ENCODE measurements at places on chromosomes 16 and 17. TPM values are rescaled to one million over a fixed set of nuclear protein-coding genes. Genes with fewer than 3 reads are reported as not detected.
A peak's percentile ranks its signal among the peaks of the same experiment; 100 is the strongest.

DNA sequence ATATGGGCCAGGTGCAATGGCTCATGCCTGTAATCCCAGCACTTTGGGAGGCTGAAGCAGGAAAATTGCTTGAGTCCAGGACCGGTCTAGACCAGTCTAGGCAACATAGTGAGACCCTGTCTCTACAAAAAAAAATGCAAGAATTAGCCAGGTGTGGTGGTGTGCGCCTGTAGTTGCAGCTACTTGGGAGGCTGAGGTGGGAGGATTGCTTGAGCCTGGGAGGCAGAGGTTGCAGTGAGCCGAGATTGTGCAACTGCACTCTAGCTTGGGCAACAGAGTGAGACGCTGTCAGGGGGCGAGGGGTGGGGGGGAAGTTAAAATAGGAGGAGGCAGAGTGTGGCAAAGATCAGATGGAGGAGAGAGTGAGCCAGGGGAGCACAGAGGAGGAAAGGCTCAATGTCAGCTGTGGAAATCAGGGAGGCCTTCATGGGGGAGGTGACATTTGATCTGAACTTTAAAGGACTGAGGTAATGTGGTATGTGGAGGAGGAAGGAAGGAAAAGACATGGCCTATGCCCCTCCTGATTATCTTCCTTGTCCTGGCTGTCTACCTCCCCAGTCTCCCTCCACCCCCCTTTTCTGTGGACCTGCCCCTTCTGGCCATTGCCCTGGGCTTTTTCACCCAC, 4.7 kb upstream of the GOT2 start:
- no peak for DNase-seq

- no peak for DNase-seq
Measured at GRCh38 chr17:71460943-71461342, 659.9 kb upstream of the SOX9 start.

- DNase-seq, result no peak
Measured at GRCh38 chr16:52515068-52515671, 31.8 kb downstream of the TOX3 start.

The CHST5 gene
- 0.11 TPM for polyA plus RNA-seq

The ZPBP2 gene
- polyA plus RNA-seq, result 0.11 TPM

DNA sequence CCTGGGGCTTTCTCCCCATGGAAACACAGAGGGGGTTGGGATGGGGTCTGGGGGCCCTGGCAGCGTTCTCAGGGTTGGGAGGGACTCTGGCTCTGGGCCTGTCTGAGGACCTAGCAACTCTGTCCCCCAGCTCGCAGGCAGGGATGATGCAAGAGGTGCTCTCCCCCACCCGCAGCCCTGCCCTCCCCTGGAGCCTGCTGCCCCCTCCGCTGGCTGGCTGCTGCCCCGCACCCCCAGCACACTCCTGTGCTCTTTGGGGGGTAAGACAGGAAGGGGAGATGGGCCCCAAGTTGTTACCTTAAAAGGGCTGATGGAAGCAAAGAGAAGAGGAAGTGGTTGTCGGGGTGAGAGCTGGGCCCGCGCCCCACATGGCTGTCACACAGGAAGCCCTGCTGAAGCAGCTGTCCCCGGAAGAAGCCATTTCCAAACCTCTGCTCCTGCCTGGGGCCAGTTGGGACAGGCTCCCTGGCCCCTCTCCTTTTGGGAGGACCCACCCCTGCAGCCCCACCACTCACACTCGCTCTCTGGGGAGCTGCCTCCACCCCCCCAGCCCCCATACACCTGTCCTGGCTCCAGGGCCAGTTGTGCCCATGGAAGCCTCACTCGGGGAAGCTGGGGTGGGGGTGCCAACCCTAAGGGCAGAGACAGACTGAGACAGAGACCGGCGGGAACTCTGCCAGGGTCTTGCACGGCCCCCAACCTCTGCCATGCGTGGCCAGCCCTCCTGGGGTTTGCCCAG, 2.5 kb downstream of the CORO1A start:
- peak; percentile 82 for DNase-seq

DNA sequence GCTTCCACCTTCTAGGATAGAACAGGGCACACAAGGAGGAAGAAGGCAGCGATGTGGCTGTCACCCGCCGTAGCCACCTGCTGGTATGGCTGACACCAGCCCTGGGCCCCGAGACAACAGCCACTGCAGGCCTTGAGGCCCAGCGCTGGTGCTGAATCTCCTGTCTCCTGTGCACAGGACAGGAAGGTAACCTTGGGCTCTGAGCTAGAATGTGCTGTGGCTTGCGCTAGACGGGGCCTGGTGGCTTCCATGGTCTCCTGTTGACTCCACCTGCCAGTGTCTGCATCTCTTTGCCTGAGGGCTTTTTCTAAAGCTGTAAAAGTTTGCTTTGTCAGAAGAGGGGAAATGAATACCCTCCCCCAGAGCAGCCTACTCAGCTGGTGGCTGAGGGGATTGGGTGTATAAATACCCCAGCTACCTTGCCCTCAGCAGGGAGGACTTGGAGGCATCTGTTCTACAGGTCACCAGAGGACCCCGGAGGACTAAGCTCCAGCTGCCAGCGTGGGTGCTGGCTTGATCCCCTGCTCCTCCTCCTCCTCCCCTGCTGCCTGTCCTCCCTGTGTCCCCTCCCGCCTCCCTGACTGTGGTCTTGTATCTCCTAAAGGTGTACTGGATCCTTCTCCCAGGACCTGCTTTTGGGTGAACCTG, 76.1 kb upstream of the SDK2 start:
- DNase-seq, result peak; percentile 34

- no peak for DNase-seq
Measured at GRCh38 chr16:68228652-68229051, 7.3 kb downstream of the ESRP2 start.

The MYH2 gene
- polyA plus RNA-seq, result 0.18 TPM

The OR1A1 gene
- polyA plus RNA-seq, result 0.02 TPM

GRCh38 chr16:81696961-81697615, 82.0 kb upstream of the PLCG2 start:
- peak; percentile 28 for DNase-seq

The TUFM gene
- polyA plus RNA-seq, result 208 TPM

The TBC1D3E gene
- polyA plus RNA-seq, result not detected

The PRSS36 gene
- polyA plus RNA-seq, result 4.3 TPM

DNA sequence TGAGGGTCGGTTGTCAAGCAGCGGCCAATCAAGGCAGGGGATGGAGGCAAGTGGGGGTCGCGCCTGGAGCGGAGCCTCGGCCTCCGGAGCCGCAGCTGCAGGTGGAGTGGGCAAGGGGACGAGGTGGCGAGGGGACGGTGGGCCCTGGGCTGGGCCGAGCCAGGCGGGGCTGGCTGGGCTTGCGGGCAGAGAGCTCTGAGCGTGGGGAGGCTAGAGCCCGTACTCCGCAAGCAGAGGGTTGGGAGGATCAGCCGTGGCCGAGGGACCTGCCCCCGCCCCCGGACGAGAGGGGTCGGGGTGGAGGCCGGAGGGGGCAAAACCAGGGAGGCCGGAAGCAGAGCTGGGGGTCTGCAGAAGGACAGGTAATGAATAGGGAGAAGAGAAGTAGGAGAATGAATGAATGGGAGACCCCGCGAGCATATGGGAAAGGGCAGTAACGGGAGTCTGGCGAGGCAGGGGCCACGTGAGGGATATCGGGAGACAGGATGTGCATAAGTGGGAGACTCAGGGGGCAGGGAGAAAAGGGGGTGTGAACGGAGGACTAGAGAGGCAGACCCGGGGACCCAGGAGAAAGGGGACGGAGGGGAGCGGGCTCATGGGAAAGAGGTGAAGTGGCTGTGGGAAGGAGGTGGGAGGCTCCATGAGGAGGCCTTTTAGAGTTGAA, at the start of gene KATNB1:
Gene KATNB1, plus strand, starts transcription at position 16 of the 664 bp plus-strand sequence. CDS start 1,474 bp downstream, outside the sequence.
- DNase-seq, result no peak

DNA sequence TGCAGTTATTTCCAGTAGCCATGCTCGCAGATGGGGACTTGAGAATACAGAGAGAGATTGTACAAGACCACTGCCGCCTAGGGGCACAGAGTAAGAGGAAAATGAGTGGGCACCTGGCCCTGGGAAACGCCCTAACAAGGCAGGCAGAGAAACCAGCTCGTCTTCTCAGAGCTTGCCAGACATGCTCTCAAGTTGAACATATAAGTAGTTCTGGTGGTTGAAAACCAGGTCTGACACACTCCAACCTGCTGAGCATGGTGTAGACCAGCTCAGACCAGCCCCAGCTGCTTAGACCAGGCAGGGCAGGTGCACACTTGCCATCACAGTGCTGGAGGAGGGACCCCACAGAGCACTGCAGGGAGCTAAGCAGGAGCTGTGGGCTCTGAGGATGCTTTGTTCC, 250.5 kb downstream of the CPPED1 start:
- no peak for DNase-seq

The PPP1R27 gene
- polyA plus RNA-seq, result 0.94 TPM

GRCh38 chr16:31461921-31462804, 2.9 kb downstream of the ARMC5 start:
- DNase-seq, result no peak

DNA sequence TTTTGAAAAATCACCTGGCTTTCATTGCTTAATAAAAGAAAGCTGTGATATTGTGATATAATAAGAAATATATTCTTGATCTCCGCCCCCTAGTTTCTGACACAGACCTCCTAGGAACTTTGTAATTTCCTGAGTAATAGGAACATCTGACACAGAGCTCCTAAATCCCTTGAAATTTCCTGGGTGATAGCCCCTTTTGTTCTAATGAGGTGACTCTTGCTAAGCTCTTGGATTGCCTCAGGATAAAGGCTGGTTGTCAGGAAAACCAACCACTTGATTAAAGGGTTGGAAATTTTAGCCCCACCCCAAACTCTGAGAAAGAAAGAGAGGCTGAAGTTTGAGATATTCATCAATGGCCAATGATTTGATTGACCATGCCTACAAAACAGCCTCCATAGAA, 326.4 kb upstream of the KIF2B start:
- no peak for DNase-seq

GRCh38 chr17:64320613-64321553, 57.8 kb upstream of the TEX2 start:
- peak; percentile 43 for DNase-seq

GRCh38 chr16:57627184-57627871, 1.1 kb upstream of the ADGRG1 start:
- DNase-seq, result no peak

The IRF8 gene
- 38.8 TPM for polyA plus RNA-seq

DNA sequence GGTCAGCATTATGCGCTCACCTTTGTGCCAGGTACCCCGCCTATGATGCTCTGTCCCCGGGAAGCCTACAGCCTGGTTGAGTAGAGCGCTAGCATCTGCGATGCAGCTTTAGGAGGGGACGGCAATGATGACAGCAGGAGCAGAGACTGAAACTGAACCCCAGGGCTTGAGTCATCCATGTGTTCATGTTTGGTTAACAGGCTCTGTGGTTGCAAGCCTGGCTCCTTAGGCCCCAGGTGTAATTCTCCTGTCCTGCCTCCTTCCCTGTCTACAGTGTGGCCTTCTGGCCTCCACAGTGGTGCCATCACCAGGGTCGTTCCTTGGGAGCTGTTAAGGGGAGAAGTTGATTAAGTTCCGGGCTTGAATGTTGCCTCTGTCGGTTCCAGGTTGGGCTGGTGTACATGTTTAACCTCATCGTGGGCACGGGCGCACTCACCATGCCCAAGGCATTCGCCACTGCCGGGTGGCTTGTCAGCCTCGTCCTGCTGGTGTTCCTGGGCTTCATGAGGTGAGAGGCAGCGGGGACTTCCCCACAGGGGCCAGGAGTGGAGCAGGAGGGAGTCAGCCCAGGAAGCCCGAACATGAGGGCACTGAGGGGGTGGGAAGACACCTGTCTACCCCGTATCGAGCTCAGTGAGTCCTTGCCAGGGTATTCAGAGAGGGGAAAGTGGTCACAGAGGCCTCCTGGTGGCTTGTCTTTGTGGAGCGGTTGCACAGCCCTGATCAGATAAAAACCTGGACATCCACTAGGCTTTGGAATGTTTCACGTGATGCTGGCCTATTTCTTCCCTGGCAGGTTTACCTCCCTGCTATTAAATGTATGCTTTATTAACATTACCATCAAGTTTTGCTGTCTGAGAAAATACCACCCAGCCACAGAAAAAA, 9.2 kb upstream of the NAT9 start:
- no peak for DNase-seq

DNA sequence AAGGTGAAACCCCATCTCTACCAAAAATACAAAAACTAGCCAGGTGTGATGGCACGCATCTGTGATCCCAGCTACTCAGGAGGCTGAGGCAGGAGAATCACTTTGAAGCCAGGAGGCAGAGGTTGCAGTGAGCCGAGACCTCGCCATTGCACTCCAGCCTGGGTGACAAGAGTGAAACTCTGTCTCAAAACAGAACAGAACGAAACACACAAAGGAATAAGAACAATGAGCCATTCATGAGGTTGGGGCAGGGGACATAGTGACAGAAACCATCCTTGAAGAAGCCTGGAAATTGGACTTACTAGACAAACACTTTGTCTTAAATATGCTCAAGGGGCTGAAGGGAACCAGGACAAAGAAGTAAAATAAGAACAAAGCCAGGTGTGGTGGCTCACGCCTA, 39.4 kb downstream of the WDR45B start:
- no peak for DNase-seq

DNA sequence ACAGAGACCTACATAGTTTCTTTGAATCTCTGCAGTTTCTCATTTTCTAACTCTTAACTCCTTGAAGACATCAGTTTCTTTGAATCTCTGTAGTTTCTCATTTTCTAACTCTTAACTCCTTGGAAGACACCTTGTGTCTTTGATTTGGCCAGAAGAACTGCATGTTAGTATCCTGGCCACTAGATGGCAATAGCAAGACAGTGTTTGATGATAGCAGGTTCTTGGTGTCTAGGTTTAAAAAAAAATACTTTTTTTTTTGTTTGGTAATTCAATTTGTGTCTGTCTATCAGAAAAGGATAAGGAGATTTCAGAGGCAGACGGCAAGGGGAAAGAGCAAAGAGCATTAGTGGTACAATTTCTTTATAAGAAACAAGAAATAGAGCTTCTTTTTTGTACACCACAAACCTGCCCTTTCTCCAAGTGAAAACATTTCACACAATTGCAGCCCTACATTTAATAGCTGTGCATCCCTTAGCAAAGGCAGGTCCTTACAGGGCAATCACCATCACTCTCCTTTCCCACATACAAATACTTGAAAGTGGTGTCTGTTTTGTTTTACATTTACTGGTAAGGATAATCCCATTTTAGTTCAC, 1324.9 kb upstream of the CDH8 start:
- DNase-seq, result no peak

- DNase-seq, result no peak
Measured at GRCh38 chr17:57404073-57404472, 147.8 kb downstream of the MSI2 start.

All from thymus (tissue), 14 donors.